ENCODE measurements at places on chromosomes 7 and 10. TPM values are rescaled to one million over a fixed set of nuclear protein-coding genes. Genes with fewer than 3 reads are reported as not detected.

Gene GRID1
- total RNA-seq = 0.59 TPM

Gene BMPER
- total RNA-seq = 3.6 TPM

Gene MUC12
- 0.39 TPM for total RNA-seq

Gene ELMO1
- total RNA-seq = 15.6 TPM

Gene SEM1
- 51.3 TPM for total RNA-seq

Gene INHBA
- total RNA-seq = 15.4 TPM

Gene KIF11
- total RNA-seq = 0.39 TPM

Gene CLRN3
- not detected for total RNA-seq

Gene CHAT
- total RNA-seq = not detected

Gene TAS2R41
- total RNA-seq = 0.26 TPM

Gene GPR146
- 9.0 TPM for total RNA-seq

Gene ATOH7
- not detected for total RNA-seq

Gene ENKUR
- not detected for total RNA-seq

Gene NFE2L3
- 1.7 TPM for total RNA-seq

Gene TSPAN15
- total RNA-seq = 11.0 TPM

Gene SLC39A12
- not detected for total RNA-seq

Gene UBE2D1
- 27.8 TPM for total RNA-seq

Gene LIPM
- total RNA-seq = not detected

Gene FAM13C
- total RNA-seq = 4.6 TPM

Gene ANKRD30A
- total RNA-seq = 0.32 TPM

Gene EGFR
- 26.6 TPM for total RNA-seq

Gene NEUROG3
- 0.27 TPM for total RNA-seq

Gene FFAR4
- 0.39 TPM for total RNA-seq

Gene NOS3
- 63.9 TPM for total RNA-seq

Gene FAM237B
- total RNA-seq = not detected

Gene RAB18
- 92.8 TPM for total RNA-seq

Gene NODAL
- not detected for total RNA-seq

Gene ERVW-1
- total RNA-seq = not detected

Gene MBL2
- not detected for total RNA-seq

Gene PLA2G12B
- 10.7 TPM for total RNA-seq

Gene FZD8
- total RNA-seq = 14.8 TPM

Gene AGBL3
- 2.1 TPM for total RNA-seq

Gene COL28A1
- total RNA-seq = 8.9 TPM

Gene PKD2L1
- not detected for total RNA-seq

Gene OR2A1
- total RNA-seq = not detected

Gene HTR5A
- not detected for total RNA-seq

Gene STX1A
- 2.0 TPM for total RNA-seq

Gene ACTR3C
- 4.9 TPM for total RNA-seq

Gene PPP1R17
- not detected for total RNA-seq

Gene TMEM225B
- total RNA-seq = 0.50 TPM

Gene PAX4
- total RNA-seq = not detected

Gene CFTR
- 0.68 TPM for total RNA-seq

Gene PHKG1
- total RNA-seq = 25.3 TPM

Measured in left cardiac atrium (tissue), 4 donors.